Left ventricle myocardium inferior (tissue), 1 donor: ENCODE measurements at places on chromosomes 4 and X. TPM values are rescaled to one million over a fixed set of nuclear protein-coding genes. Genes with fewer than 3 reads are reported as not detected.

- H3K4me3 ChIP-seq: no peak overlapping the region
- no peak overlapping the region for H3K27ac ChIP-seq
- no peaks in the 10 kb centered on the region for H3K36me3 ChIP-seq
- no peaks in the 10 kb centered on the region for H3K4me1 ChIP-seq
Measured at GRCh38 chrX:140104760-140105159, 139.4 kb upstream of the CXorf66 start.

DNA sequence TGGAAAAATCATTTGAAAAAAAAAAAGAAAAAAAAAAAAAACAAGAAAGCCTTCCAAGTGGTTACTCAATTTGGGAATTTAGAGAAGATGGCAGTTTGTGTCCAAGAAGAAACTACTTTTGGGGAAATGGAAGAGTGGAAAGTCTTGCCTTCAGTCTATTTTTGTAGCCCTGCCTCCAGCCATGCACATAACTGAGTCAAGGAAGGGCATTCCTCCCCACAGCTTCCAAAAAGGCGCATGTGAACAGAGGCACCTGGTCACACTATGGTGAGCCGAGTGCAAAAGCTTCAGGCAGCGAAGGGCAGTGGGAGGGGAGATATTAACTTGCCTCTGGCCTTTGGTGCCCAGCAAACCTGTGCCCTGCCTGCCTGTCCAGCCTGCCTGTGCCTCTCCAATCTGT is 163.7 kb downstream of the SMIM20 start:
- H3K36me3 ChIP-seq: no peaks in the 10 kb centered on the region
- no peak for DNase-seq
- H3K4me1 ChIP-seq: peaks cover 9% of the 10 kb centered on the region
- H3K4me3 ChIP-seq: no peak overlapping the region

DNA sequence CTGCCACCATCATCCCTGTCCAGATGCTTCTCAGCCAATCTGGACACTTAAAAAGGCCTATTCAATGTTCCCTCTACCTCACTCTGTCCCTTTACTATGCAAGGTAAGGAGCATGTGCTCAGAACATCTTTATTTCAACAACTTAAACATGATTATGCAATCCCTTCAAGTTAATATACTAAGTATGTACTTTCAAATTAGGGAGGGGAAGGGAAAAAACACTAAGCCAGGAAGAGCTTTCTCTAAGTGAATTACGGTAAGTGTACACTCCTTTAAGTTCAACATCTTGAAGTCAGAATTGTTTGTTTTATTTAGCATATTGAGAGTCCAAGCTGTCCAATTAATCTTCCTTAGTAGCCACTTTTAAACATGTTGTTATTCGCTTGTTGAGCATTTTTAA is 14.1 kb downstream of the SLC10A7 start:
- no peak overlapping the region for H3K4me3 ChIP-seq
- H3K27ac ChIP-seq: no peak overlapping the region
- no peak for DNase-seq
- no peaks in the 10 kb centered on the region for H3K4me1 ChIP-seq

The CT45A10 gene
- not detected for total RNA-seq

The FDCSP gene
- not detected for total RNA-seq
